Activated CD4-positive, alpha-beta T cell treated with anti-CD3 and anti-CD28 coated beads, Interleukin-2, amount 10 ng/mL, durations not matched to agents 7 days and 5 days (primary cell): ENCODE measurements at places on chromosomes 11 and 22. TPM values are rescaled to one million over a fixed set of nuclear protein-coding genes. Genes with fewer than 3 reads are reported as not detected.
A peak's percentile ranks its signal among the peaks of the same experiment; 100 is the strongest.

The EML3 gene
- total RNA-seq: 144 TPM

The UBE4A gene
- total RNA-seq: 49.1 TPM

The SART1 gene
- total RNA-seq: 79.6 TPM

The CCDC87 gene
- not detected for total RNA-seq

DNA sequence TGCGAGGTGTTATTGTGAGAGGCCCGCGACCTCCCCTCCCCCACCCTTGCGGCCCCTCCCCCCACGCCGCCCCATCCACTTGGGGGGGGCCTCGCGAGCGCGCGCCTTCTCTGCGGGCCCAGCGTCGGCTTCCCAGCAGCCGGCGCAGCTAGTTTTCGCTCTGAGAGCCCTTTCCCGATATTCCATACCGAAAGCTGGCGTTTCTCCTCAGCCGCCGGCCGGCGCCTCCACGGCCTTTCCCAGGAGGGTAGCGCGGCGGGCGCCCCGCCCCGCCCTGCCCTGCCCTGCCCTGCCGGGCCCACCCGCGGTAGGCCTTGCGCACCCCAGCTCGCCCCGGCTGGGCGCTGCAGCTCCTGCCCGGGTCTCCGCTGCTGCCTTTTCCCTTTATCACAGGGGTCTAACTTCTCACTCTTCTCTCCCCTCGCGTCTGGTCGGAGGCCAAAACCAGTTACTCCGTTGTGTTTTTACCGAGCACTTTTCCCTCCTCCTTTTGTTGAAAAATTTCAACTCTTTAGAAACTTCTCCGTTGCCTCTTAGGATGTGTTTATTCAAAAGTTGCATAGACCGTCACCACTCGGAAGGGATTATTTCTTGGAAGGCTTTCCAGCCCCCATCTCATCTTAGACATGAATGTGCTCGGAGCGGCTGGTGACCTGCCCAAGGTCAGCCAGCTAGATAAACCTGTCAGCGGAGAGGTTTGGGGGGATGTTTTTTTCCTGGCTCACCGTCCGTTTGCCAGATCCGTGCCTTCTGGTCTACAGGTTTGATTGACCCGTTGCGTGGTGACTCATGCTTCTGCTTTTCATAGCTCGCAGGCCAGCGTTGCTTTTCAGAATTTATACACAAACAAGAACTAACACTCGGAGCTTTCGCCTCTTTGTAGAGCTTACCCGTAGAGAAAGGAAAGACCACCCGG, 648 bp downstream of the PAFAH1B2 start:
- peaks cover 47% of the 10 kb centered on the region for H3K4me1 ChIP-seq
- peaks cover 36% of the 10 kb centered on the region for H3K36me3 ChIP-seq
- H3K27ac ChIP-seq: peak overlapping the region; percentile 90
- H3K27me3 ChIP-seq: peaks cover 22% of the 10 kb centered on the region
- peak overlapping the region; percentile 98 for H3K4me3 ChIP-seq
- DNase-seq: peak; percentile 34

GRCh38 chr11:76977791-76978190, 56.4 kb upstream of the B3GNT6 start:
- H3K4me1 ChIP-seq: no peaks in the 10 kb centered on the region
- no peak overlapping the region for H3K27ac ChIP-seq
- peaks cover 13% of the 10 kb centered on the region for H3K36me3 ChIP-seq
- H3K27me3 ChIP-seq: no peaks in the 10 kb centered on the region
- DNase-seq: no peak

DNA sequence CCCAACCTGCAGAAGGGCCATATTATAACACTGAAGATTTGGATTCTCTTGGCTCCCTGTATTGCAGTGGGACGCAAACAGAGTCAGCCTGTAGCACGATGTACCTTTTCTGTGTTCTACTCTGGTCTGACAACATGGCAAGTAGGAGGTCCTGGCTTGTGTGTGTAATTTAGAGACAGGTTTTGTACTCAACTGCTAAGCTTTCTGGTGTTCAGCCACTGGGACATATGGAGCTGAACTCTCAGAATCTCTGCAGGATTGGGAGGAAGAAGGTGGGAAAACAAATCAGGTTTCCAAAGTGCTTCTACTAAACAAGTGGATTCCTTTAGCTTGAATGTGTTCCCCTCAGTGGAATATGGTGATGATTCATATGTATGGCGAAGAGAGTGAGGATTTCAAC, 192.5 kb upstream of the MTMR2 start:
- no peak overlapping the region for H3K4me3 ChIP-seq
- H3K4me1 ChIP-seq: peaks cover 22% of the 10 kb centered on the region
- peaks cover 25% of the 10 kb centered on the region for H3K36me3 ChIP-seq
- no peaks in the 10 kb centered on the region for H3K27me3 ChIP-seq
- DNase-seq: no peak

DNA sequence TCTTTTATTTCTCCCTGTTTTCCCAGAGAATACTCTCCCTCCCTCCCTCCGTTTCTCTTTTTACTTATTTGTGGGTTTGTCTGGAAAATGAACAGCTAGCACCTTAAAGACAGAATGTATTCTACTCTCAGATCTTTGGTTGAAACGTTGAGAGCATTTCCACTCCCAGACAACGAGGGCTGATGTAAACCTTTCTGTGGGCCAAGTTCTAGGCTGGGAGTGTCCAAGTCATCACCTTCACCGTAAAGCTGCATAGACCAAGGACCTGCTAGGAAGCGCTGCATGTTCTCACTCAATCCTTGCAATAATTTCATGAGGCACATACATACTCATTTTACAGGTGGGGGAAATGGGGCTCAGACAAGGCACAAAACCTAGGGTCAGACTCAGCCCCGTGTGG, 32.4 kb downstream of the MYH9 start:
- DNase-seq: no peak
- peaks cover 65% of the 10 kb centered on the region for H3K36me3 ChIP-seq
- H3K4me3 ChIP-seq: peak overlapping the region; percentile 43
- H3K27ac ChIP-seq: peak overlapping the region; percentile 81

DNA sequence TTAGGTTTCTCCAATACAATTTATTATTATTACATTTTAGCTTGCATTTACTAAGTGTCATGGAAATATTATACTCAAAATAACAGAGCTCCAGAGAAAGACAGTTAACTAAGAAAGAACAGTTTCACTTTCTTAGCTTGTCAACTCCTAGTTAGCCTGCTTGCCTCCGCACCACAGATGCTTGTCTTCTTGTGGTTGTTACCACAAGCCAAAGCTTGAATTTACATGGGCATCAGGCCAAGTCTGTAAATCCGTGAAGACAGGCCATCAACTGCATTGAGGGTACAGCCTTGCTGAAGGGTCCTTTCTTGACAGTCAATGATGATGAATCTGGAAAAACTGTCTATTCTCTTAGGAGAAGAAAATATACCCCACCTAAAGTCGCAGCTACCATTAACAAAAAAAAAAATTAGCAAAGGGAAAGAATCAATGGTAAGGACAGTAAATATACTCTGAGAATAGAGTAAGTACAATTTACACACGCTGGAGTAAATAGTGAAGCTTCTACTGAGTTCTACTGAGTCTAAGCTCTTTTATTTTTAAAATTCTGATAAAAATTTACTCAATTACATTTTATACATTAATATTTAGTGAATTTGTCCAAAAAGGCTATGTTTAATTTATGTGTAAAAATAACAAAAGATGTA, 15.6 kb upstream of the DENND5A start:
- peak overlapping the region; percentile 55 for H3K4me3 ChIP-seq
- H3K27ac ChIP-seq: peak overlapping the region; percentile 86
- H3K4me1 ChIP-seq: peaks cover 24% of the 10 kb centered on the region
- H3K27me3 ChIP-seq: no peaks in the 10 kb centered on the region
- H3K36me3 ChIP-seq: peaks cover 38% of the 10 kb centered on the region

DNA sequence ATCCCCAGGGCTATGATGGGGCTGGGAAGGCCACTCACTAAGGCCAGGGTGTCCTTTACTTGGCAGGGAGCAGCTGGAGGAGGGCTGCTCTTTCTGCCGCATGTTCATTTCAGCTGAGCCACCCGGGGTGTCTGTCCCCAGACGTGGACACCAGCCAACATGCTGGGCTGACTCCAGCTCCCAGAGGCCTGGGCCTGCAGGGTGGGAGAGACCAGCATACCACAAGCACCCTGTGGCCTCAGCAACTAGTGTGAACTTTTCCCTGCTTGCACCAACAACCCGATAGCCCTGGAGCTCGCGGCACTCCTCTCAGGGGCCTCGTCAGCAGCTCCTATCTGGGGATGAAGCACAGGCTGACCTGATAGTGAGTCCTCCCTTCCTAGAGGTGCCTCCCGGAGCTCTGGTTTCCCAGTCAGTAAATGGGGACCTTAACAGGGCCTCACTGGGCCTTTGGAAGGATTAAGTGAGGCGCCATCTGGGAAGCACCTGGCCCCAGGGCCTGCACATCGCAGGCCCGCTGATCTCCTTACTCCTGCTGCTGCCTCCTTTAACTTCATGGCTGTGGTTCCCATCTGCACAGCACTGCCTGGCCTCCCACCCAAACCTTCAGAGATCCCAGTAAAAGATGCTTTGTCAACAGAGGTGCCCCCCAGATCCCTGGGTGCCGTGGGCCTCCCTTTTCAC, 83.4 kb downstream of the GALNT18 start:
- H3K36me3 ChIP-seq: no peaks in the 10 kb centered on the region
- no peak overlapping the region for H3K27ac ChIP-seq
- H3K27me3 ChIP-seq: no peaks in the 10 kb centered on the region
- H3K4me3 ChIP-seq: no peak overlapping the region
- H3K4me1 ChIP-seq: no peaks in the 10 kb centered on the region
